ENCODE measurements at places on chromosomes 3 and 15.

- DNase-seq, result no peak
Measured at GRCh38 chr15:66233487-66234415, 19.8 kb downstream of the MEGF11 start.

DNA sequence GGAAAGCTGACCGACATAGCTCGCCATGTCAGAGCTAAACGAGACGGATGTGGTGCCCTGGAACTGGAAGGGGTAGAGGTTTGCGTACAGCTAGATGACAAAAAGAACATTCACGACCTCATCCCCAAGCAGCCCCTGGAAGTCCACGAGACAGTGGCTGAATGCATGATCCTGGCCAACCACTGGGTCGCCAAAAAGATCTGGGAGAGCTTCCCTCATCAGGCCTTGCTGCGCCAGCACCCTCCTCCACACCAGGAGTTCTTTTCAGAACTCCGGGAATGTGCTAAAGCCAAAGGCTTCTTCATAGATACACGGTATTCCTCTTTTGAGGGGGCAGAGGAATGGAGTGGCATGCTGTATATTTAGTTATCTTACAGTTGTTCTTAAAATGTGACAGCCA is 30.4 kb downstream of the TIPIN start:
- DNase-seq, result no peak

DNA sequence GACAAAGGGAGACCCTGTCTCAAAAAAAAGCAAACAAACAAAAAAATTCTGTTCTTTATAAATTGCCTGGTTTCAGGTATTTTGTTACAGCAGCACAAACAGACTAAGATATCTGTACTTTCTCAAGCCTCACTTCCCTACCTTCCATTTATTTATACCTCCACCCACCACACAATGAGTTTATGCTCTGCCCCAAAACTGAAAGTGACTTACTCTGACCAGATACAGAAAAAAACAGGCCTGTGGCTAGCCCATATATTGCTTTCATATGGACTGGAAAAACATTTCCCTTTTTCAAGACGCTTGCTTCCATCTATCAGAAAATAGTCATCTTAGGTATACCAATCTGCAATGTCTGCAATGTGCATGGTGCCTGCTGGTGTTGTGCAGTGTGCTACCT is 8.7 kb upstream of the GPD1L start:
- DNase-seq, result no peak

DNA sequence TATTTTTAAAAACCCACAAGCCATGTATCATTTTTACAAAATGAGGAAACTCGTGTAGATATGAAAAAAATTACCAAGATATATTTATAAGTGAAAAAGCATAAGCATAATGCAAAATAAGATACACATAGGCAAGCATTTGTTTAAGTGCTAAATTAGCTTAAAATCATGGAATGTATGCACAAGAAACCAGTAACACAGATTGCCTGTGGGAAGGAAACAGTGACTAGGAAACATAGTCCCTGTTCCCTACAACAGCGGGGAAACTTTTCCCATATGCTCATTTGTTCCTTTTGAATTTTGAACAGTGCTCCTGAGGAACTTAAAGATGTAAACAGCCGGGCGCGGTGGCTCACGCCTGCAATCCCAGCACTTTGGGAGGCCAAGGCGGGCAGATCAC is 169.5 kb downstream of the PDE8A start:
- no peak for DNase-seq

- no peak for DNase-seq
Measured at GRCh38 chr3:58419780-58420507, 13.7 kb downstream of the PDHB start.

- DNase-seq, result no peak
Measured at GRCh38 chr15:90701880-90702630, 15.1 kb upstream of the BLM start.

GRCh38 chr3:89375451-89375850 is 268.0 kb downstream of the EPHA3 start:
- DNase-seq, result no peak

GRCh38 chr15:85748729-85749128 is 46.0 kb downstream of the KLHL25 start:
- no peak for DNase-seq

GRCh38 chr3:14902719-14903118 is 44.7 kb upstream of the NR2C2 start:
- DNase-seq, result no peak

GRCh38 chr3:151203051-151203420 is at the start of gene GPR171:
TSS of gene GPR171 (minus strand) at chr3:151203216. CDS start at chr3:151199386, 3,830 bp downstream.
- DNase-seq, result no peak

DNA sequence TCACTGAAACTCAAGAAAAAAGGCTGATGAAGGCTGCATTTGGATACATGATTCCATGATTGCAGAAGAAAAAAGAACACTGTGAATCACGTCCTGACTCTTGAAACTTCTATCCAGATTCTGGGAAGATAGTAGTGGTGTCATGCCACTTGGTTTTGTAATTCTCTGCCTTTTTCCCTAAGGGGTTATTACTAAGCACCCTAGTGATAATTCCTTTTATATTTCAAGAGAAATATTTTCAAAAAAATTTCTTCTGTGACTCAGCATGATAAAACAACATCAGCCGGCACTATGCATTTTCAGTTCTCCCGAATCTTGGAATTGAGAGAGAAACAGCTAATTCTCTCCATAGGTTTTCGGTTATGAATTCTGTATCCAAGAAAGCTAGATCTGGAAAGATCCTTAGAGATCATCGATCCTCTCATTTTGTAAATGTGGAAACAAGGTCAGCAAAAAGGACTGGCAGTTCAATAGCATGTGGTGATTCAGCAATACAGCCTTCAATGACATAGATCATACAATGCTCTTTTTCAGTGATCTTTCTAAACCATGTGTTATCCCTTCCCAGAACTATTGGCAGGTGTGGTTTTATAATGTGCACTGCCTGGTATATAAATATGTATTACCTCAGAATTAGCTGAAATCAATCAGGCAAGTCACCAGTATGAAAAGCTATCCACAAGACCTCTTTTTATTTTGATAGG is 42.6 kb upstream of the TP63 start:
- DNase-seq, result no peak

- no peak for DNase-seq
Measured at GRCh38 chr3:143167969-143168854, 48.6 kb downstream of the CHST2 start.

GRCh38 chr3:153069598-153070510 is 92.2 kb upstream of the RAP2B start:
- DNase-seq, result no peak

GRCh38 chr3:77693147-77693546 is 653.2 kb downstream of the ROBO2 start:
- no peak for DNase-seq

DNA sequence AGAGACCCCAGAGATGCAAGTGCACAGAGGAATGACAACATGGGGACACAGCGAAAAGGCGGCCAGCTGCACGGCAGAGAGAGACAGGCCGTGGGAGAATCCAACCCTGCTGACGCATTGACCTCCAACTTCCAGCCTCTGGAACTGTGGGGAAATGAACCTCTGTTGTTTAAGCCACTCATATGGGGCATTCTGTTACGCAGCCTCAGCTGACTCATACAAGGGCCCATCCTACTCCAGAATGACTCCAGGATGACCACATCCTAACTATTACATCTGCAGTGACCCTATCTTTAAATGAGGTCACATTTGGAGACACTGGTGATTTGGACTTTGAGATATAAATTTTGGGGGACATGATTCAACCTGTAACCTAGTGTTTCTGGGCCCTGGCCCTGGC is 44.0 kb downstream of the KLF15 start:
- no peak for DNase-seq

- no peak for DNase-seq
Measured at GRCh38 chr15:82568986-82569385, 28.7 kb upstream of the RPS17 start.

DNA sequence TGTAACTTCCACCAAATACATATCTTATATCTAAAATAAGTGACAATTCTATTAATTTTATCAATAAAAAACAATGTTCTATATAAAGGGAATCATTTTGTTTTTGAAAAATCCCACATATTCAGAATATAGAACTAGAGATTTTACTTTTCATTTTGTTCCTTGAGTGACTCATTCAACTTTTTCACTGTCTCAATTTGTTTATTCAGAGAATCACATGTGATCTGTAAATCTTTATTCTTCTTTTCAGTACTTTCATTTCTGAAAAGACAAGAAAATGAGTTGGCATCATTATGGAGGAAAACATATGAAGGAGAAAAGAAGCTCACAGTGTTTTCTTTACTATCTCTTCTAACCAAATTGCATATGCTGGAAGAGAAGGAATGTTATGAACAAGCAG is 35.0 kb downstream of the CIP2A start:
- DNase-seq, result no peak

GRCh38 chr3:190444006-190444405 is 5.7 kb downstream of the TMEM207 start:
- DNase-seq, result no peak

- DNase-seq, result no peak
Measured at GRCh38 chr3:24520101-24520495, 25.4 kb upstream of the THRB start.

DNA sequence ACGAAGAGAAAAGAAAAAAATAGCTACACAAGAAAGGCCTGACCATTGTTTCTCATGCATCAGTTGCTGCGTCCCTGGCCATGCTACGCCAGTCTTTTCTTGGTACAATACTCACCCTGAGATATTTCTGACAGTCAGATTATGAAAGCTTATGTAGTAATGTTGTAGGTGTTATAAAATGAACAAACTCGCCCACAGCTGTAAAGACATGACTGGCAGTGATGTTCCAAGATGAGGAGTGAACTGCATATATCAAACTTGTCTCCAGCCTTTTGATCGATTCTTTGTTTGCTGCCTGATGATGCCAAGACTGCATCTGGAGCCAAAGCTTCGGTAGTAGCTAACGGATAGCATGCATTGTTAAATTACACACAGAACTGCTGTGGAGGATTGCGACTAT is 822.7 kb downstream of the TUSC7 start:
- DNase-seq, result no peak

GRCh38 chr3:127204841-127205582 is 12.1 kb downstream of the PRR23E start:
- no peak for DNase-seq

GRCh38 chr3:134351427-134351826 is 22.8 kb downstream of the AMOTL2 start:
- DNase-seq, result no peak

DNA sequence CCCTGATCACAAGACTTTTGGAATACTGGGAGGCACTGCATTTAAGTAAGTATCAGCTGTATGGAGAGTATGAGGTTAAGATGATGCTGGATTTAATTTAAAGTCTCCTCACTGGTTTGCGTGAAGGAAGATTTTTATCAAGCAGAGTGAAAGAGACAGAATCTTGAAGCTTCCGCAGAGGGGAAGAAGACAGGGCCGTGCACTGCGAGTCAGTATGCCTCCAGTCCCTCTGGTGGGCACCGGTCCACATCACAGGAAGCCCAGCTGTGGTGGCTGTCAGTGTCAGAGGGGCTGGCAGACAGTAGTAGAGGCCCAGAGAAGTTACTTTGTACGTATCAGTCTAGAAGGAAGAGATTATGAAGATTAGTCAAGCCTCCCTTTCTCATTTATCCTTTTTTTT is 379.0 kb upstream of the TPRG1 start:
- no peak for DNase-seq

DNA sequence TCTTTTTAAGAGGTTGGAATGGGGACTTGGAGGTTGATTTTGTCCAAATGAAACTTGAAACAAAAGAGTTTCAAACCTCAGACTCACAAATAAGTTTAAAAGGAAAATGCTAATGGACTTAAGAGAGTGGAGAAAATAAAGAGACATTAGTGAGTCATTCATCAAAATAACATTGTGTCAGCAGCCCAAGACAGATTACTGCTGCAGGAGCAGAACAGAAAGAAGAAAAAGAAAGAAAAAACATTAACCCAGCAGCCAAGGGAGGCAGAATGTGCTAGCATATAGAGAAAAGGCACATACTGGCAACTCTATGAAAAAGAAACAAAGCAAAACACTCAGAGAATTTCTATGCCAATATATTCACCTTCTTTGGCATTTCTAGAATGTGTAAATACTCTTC is 42.6 kb downstream of the ADAMTS9 start:
- no peak for DNase-seq

- DNase-seq, result no peak
Measured at GRCh38 chr15:28875461-28876000, 10.2 kb upstream of the APBA2 start.

- no peak for DNase-seq
Measured at GRCh38 chr3:172581757-172582166, 58.5 kb upstream of the TNFSF10 start.

GRCh38 chr15:32784581-32784980 is 66.8 kb downstream of the GREM1 start:
- no peak for DNase-seq

GRCh38 chr3:121730940-121731687 is 18.4 kb downstream of the GOLGB1 start:
- no peak for DNase-seq

GRCh38 chr3:176172492-176172891 is 1024.8 kb downstream of the TBL1XR1 start:
- no peak for DNase-seq

- no peak for DNase-seq
Measured at GRCh38 chr3:42159706-42160472, 68.7 kb downstream of the TRAK1 start.

- no peak for DNase-seq
Measured at GRCh38 chr15:36899696-36900095, 200.7 kb downstream of the MEIS2 start.

GRCh38 chr3:165464736-165465135 is 268.6 kb upstream of the SLITRK3 start:
- no peak for DNase-seq

- no peak for DNase-seq
Measured at GRCh38 chr15:25883463-25884259, 20.5 kb upstream of the ATP10A start.

- no peak for DNase-seq
Measured at GRCh38 chr3:109369510-109369909, 32.2 kb upstream of the DPPA4 start.

- DNase-seq, result no peak
Measured at GRCh38 chr3:52218026-52218425, 7.4 kb downstream of the TLR9 start.

DNA sequence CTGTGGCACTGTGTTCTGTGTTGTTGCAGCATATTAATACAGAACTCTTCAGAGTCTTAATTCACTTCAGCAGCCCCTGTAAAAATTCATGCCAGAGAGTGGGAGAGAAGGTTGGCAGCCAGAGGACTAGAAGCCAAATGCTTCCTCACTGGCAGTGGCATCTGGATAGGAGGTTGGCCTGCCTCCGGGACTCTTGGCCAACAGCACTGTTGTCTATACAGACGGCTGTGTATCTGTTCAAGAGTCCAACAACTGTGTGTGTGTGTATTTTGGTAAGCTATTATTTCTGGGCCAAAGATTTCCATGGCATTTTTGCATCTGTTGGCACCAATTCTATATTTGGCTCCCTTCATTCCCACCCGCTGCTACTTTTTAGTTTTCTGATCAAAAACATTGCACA is 156.0 kb upstream of the SOX2 start:
- peak; percentile 60 for DNase-seq

- DNase-seq, result no peak
Measured at GRCh38 chr3:63644212-63644797, 8.2 kb upstream of the SNTN start.

- no peak for DNase-seq
Measured at GRCh38 chr15:78691851-78692421, 50.9 kb upstream of the CHRNB4 start.
